AG08395 (cell line): ENCODE measurements at places on chromosomes 3 and 15.

DNA sequence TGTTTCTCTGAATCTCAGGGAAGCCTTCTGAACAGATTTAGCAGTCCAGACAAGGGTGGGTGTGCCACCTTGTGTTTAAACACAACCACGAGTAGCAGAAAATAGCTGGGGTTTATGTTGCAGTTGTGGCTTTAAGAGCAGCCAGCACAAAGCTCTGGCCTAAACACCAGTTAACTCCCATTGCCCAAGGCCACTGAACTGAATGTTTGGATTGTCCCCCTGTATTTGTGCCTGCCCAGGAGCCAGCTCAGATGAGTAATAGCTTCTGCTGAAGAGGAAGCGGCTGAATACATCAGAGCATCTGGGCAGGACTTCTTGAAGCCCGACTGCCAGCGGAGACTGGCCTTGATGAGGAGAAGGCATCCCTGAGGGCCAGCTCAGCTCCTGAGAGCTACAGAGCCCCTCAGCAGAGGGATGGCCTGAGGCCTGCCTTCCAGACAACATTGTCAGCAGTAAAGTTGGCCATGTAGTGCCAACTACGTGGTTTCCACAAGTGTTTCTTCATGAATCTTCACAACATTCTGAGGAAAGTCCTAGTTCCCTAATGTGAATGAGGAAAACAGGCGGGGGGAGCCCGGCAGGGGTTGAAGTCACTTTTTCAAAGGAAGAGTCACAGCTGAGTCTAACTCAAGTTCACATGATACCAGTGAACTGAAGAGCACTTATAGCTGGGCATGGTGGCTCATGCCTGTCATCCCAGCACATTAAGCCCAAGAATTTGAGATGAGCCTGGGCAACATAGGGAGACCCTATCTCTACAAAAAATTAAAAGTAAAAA lies 65.8 kb upstream of the ZBTB38 start:
- DNase-seq, result peak; percentile 79

GRCh38 chr15:83435202-83435601 lies 11.9 kb upstream of the SH3GL3 start:
- no peak for DNase-seq

GRCh38 chr3:151183265-151183671 lies 19.7 kb downstream of the GPR171 start:
- DNase-seq, result no peak

DNA sequence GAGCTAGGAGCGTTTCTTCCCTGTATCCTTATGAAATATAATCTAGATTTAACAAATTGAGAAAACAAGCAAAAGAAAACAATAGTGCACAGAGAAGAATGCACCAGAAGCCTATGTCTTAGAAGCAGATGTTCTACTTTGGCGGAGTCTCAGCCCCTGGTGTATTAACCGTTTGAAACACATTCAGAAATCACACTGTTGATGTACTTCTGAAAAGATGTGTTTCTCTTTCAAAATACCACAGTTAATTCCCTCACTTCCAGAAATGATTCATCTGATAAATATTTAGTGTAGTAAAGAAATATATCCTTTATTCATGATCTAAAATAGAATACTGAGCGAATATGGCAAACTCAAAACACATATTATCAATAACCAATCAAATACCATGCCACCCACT lies 77.7 kb downstream of the CBLB start:
- peak; percentile 38 for DNase-seq
